Activated CD8-positive, alpha-beta memory T cell treated with anti-CD3 and anti-CD28 coated beads for 1 hour (primary cell): ENCODE measurements at places on chromosomes 2 and 18.

GRCh38 chr2:47535996-47536395 lies 133.0 kb downstream of the MSH2 start:
- DNase-seq = no peak

DNA sequence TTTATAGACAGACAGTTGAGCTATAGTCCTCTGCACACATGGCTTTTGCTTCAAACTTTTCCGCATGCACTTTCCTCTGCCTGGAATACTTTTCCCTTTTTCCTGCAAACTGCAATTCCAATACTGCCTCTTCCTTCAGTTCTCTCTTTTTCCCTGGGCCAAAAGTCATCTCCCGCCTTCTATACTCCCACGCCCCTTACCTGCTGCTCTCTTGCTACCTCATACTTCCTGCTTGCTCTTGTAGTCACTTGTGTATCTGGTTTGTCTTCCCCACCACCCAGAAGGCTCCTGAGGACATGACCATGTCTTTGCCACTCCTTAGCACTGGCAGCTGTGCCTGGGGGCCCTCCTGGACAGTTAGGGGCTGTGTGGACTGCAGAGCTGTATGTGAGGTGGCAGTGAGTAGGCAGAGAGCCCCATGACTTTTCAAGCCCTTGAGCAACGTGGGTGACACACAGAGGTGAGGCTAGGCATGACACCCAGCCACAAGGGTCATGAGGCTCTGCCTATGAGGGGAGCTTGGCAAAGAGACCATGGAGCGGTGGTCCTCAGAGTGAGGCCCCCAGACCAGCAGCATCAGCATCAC lies 23.2 kb downstream of the SPEG start:
- DNase-seq = no peak

DNA sequence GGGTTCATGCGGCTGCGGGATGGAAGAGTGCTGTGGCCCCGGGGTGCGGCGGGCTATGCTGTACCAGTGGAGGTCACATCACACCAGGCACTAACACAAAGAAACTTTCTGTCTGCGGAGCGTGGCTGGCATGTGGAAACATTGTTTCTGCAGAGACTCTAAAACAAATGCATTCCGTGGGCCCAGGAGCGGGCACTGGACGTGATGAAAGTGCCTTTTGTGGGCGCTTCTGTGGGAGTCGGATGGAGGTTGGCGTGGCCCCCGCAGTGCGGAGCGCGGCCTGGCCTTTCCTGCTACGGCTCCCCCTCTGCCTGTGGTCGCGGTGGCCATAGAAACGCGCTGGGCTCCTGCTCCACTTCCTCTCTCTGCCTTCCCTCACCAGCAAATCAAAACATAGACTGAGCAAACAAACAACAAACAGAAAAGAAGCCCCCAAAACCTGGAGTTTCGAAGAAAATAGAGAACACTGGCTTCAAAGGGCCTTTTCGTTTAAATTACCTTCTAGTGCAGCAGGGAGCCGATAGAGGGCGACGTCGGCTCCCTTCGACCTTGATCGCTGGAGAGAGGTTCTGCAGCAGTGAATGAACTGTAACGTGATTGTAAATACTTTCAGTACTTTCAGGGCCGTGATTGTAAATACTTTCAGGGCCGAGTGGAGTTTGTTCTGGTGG lies 51.4 kb downstream of the KIF5C start:
- DNase-seq = peak; percentile 31

GRCh38 chr2:219698748-219699439 lies 71.5 kb downstream of the SLC4A3 start:
- no peak for DNase-seq

DNA sequence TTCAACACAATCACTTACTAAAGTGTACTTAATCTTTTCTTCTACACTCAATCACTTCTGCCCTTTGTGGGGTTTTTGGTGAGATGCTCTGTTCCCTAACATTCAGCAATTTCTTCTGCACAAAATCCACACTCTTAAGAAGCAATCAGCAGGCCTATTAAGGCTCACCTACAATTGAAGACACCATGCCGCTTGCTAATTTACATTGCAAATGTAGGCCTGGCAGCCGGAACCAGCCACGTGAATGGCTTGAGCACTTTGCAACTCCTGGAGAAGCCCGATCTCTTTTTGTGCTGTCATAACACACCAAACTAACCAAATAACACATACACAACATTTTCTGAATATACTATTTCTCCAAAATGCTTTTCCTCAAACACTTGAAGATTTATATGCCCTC lies 66.3 kb downstream of the NYAP2 start:
- no peak for DNase-seq

DNA sequence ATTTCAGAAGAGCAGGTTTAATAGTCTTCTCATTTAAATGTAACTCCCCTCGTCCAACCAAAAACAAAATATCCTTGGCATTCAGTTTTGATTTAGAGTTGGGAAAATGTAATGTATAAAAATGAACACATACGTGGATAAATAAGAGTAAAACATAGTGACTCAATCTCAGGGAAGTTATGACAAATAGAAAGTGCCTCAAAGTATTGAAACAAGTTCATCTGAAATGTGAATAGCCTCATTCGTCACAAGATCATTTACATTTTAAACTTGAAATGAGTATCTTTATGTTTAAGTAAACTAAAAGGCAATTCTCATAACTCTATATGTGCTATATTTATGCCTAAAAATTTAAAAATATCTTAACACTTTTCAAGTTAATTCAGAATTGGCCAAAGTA lies 122.2 kb upstream of the SMAD7 start:
- no peak for DNase-seq

- DNase-seq = no peak
These were observed 1.1 kb downstream of the MREG start for GRCh38 chr2:216012133-216012829.

DNA sequence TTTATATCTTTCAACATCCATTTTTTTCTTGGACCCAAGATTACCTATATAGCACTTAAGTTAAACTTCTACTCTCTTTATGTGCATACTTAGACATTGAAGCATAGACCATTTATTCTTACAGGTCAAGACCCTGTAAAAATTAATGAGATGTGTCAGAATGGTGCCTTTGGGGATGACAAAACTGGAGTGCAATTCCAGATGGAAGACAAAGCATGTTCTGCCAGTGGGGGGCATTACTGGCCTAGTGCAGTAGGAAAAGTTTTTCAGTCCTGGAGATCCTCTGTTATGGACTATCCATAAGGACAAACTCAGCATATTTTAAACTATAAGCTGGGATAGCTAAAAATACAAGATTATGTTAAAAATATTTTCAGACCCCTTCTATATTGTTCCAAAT lies 57.8 kb upstream of the MMADHC start:
- no peak for DNase-seq

DNA sequence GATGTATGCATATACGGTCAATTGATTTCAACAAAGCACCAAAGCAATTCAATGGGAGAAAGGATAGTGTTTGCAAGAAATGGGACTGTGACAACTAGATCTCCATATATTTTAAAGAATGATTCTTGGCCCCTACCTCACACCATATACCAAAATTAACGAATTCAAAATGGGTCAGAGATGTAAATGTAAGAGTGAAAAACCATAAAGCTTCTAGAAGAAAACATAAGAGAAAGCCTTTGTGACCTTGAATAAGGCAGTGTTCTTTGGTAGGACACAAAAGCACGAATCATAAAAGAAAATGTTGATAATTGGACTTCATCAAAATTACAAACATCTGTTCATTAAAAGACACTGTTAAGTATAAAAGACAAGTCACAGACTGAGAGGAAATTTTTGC lies 5.0 kb upstream of the PROC start:
- DNase-seq = no peak

DNA sequence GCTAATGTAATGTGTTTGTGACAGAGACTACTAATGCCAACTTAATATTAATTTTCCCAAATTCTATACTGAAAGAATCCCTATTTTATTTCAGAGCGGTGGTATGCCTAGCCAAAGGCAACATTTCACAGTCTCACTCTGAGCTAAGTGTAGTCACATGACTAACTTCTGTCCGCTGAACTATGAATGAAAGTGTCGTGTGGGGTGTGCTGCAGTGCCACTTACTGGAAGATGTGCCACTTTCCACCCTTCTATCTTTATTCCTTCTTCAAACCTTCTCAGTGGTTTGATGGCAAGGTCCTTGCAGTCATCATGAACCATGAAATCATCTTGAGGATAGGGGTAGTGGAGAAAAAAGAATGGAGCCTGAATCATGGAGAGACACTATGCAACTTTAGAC lies 47.3 kb upstream of the C1D start:
- DNase-seq = no peak

DNA sequence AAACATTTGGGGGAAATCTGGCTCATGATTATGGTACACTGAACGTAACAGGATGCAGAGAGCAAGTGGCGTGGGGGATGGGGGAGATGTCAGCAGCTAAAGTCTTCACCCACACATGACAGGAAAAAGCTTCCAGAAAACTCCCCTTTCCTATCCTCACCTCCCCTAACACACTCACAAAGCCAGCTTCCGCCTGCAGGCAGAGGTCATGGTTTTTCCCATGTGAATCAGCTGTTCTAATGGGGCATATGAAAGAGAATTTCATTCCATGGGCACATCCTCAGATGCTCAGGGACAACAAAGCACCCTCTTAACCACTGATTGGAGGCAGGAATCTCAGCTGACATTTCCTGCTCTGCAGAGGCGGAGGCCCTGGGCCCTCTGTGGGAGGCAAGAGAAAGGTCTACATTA lies 129.1 kb downstream of the TSN start:
- no peak for DNase-seq
